ENCODE measurements at places on chromosomes 11 and 22.

DNA sequence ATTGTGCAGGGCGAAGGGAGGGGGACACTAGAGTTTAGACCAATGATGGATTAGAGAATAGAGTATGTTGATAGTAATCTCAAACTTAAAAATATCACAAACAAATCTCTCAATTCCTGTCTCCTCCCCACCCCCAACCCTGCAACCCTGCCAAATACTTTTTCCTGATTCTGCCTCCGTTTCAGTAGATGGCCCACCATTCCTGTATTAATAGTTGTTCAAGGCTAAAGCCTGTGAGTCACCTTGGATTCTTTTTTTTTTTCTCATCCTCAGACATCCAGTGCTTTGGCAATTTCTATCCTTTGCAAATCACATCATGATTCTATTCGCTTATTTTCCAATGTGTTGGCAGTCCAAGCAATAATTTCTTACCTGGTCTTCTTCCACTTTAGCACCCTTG, 207.9 kb downstream of the DYNC2H1 start:
- DNase-seq, result no peak

DNA sequence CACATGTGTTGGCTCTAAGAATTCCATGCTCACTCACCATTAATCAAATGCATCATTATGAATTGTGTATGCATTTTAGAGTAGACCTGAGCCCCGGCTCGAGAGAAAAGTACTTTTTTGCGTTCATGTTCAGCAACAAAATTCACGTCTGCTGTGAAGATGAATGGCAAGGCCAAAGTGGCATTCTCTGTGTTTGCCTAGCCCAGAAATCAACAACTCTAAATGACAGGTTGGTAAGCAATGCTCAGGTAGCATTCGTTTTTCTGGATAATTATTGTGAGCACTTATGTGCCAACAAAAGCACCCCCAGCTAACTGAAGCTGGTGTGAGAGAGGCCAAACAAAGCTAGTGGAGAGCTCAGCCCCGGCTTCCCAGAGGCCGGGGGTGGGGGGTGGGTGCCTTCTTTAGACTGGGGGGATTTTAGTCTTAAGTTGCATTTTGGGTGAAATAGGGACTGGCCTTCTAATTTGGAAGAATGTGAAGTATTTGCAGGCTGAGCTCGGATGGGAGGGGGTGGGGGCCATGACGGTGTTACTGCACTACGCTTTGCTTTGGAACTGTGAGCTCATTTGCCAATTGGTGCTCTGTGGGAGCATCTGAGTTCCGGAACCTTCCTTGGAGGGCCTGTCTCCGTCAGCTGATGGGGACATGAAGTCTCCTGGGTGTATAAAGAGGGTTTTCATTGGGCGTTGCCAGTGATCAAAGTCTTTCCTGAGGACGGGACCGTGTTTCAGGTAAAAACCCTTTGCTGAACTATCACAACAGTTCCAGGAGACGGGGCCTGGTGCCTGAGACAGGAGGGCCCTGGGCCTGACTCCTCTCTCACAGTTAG, 29.0 kb upstream of the ALX4 start:
- no peak for DNase-seq

GRCh38 chr22:32317524-32317923, 40.1 kb upstream of the RFPL3 start:
- no peak for DNase-seq

GRCh38 chr11:86746514-86746913, 53.8 kb upstream of the PRSS23 start:
- no peak for DNase-seq

Measured in stimulated activated CD8-positive, alpha-beta memory T cell treated with anti-CD3 and anti-CD28 coated beads, Interleukin-2, amount 100 ng/mL, for 1 hour (primary cell).